ENCODE measurements at places on chromosomes 3 and 15.

GRCh38 chr15:56353119-56353518 lies 12.1 kb upstream of the TEX9 start:
- no peak for DNase-seq

DNA sequence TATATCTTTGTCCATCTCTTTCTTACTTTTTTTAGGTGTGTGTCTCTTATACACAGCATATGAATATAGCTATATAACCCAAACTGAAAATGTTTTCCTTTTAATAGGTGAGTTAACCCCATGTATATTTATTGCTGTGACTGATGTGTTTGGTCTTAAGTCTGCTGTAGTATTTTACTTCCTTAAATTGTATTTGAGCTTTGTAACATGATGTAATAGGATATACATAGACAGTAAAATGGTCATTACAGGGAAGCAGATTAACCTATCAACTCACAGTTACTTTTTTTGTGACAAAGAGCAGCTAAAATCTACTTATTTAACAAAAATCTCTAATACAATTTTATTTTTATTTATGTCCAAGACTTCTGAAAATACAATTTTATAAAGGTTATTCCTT lies 51.8 kb upstream of the CDAN1 start:
- no peak for DNase-seq

- no peak for DNase-seq
Observed at GRCh38 chr15:59699810-59700431, 10.8 kb upstream of the BNIP2 start.

GRCh38 chr3:59085976-59086375 lies 36.2 kb upstream of the CFAP20DC start:
- no peak for DNase-seq

Measured in HCT116 (cell line).